Activated CD4-positive, alpha-beta T cell treated with anti-CD3 and anti-CD28 coated beads for 36 hours (primary cell): ENCODE measurements at places on chromosomes 16 and 17. TPM values are rescaled to one million over a fixed set of nuclear protein-coding genes. Genes with fewer than 3 reads are reported as not detected.
A peak's percentile ranks its signal among the peaks of the same experiment; 100 is the strongest.

DNA sequence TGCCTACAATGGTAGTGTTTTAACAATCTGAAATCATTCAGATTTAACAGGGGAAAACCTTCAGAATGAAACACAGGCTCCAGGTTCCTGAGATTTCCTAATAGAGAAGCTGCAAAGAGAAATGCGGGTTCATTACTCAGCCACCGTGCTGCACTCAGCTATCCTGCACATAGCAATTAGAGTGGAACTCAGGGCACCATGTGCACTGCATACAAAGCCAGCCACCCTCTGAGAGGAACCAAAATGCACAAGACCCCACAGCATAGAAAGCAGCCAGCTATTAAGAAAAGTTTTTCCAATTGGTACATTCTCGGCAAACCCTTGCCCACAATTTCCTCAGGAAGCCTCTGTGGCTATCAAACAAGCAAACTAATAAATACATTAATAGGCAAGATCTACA lies 37.4 kb downstream of the TOM1L2 start:
- no peak for DNase-seq

- no peak for DNase-seq
Observed at GRCh38 chr17:31274252-31274651, 22.8 kb downstream of the OMG start.

GRCh38 chr16:77951788-77952187 lies 70.6 kb upstream of the CLEC3A start:
- DNase-seq, result no peak

- peak; percentile 22 for DNase-seq
Observed at GRCh38 chr17:43125967-43126910, 1.1 kb upstream of the BRCA1 start.

- DNase-seq, result peak; percentile 95
Observed at GRCh38 chr17:67374329-67375053, 2.6 kb upstream of the PITPNC1 start.

GRCh38 chr16:9567666-9568065 lies 476.2 kb downstream of the HAPSTR1 start:
- DNase-seq, result peak; percentile 34

- DNase-seq, result no peak
Observed at GRCh38 chr17:47604598-47604927, 45.2 kb upstream of the KPNB1 start.

GRCh38 chr16:58862334-58863021 lies 128.4 kb upstream of the GOT2 start:
- no peak for DNase-seq

DNA sequence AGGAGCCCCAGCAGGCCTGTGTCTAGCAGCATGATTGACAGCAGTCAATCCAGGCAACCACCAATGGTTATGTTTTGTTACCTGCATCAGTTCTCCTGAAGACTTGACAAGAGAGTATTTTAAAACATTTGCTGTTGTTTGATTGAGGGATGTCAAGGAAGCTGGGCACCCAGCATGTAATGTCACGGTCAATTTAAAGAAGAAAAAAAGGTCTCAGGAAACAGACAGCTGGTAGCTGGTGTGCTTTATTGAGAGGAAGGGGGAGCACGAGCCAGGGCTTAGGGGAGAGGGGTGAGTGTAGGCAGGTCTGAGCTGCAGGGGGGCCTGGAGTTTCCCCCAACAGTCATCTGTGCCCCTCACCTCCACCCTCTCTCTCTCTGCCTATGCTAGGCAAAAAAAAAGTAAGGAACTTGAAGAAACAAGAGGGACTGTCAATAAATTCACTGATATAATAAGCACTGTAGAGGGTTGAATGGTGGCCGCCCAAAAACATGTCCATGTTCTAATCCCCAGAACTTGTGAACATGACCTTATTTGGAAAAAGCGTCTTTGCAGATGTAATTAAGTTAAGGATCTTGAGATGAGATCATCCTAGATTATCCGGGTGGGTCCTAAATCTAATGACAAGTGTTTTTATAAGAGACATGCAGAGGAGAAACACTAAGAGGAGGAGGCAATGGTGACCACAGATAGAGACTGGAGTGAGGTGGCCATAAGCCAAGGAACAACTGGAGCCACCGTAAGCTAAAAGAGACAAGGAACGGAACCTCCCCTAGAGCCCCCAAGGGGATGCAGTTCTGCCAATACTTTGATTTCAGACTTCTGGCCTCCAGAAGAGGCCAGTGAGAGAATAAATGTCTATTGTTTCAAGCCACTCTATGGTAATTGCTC lies 14.5 kb downstream of the TSPOAP1 start:
- no peak for DNase-seq

GRCh38 chr16:89973235-89973634 lies 24.7 kb downstream of the DEF8 start:
- no peak for DNase-seq

DNA sequence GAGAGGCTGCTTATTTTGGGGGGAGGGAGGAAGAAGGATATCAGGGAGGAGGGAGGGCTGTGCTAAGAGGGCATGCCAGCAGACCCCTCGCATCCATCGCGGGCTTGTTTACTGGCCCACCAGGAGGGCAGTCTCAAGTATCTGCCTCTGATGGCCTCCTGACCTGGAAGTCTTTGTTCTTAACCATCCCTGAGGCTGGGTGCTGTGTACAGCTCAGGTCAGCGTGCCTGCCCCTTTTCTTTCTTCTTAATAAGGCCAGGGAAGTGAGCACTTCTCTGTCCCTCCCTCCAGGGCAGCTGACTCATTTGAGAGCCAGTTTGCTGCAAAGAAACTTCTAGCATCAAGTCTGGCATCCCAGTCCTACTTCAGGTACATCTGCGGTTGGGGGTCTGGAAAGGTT lies 157.0 kb downstream of the CCDC182 start:
- no peak for DNase-seq

GRCh38 chr17:43019418-43019817 lies 2.8 kb downstream of the VAT1 start:
- DNase-seq, result no peak

DNA sequence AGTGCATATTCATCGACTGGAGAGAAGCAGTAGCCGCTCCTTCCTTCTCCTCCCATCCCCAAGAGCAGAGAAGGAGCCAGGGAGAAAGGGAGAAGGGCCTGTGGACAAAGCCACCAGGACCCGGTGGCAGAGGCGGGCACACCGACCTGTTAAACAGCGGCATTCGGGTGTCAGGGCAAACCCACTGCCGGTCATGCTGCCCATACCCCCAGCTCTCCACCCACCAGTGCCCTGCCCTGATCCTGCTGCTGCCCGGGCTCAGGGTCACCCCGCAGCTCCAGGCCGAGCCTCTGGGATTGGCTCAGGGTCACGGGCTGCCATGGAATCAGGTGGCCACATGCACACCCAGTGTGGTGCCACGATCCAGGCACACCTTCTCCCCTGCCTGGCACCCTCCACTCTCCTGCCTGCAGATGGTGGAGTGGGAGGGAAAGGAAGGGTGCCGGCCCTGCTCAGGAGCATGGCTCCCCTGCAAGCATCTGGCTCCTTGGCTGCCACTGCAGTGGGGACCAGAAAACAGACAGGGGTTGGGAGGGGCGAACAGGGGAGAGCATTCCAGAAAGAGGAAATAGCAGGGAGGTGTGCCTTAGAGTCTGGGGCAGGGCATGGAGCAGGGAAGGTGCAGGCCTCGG lies 18.3 kb upstream of the RASD1 start:
- no peak for DNase-seq

DNA sequence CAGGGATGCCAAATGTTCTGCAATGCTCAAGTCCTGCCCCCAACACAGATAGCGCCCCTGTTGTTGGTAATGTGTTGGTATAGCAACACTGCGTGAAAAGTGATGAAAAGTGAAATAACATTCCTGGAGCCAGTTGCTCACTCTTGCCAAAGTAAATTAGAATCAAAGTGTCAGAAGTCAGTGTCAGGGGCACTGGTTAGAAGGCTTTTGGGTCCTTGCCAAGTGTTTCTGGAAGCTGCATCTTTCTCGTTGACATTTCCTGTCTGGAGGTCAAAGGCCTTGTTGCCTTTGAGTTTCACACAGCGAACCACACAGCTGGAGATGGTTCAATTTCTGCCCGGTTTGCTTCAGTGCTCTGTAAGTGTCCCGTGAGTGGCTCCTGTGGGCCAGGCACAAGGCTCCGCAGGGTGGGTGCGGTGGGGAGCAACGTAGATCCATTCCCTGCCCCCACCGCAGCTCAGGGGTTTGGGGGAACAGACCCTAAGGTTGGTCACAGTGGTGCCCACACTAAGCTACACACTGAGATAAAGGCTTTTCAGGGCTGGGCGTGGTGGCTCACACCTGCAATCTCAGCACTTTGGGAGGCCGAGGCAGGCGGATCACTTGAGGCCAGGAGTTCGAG lies 3.6 kb upstream of the SLC16A5 start:
- peak; percentile 27 for DNase-seq

DNA sequence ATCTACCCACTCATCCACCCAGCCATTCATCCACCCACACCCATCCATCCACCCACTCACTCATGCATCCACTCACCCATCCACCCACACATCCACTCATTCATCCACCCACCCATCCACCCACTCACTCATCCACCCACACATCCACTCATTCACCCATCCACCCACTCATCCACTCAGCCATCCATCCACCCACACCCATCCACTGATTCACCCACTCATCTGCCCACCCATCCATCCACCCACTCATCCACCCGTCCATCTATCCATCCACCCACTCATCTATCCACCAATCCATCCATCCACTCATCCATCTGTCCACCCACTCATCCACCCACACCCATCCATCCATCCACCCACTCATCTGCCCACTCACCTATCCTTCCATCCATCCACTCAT lies 17.3 kb downstream of the NATD1 start:
- no peak for DNase-seq

Gene PMFBP1
- total RNA-seq, result 0.88 TPM

Gene CCL18
- not detected for total RNA-seq

Gene SYCE1L
- 4.3 TPM for total RNA-seq

Gene CIBAR2
- not detected for total RNA-seq

Gene GINS2
- total RNA-seq, result 86.4 TPM

Gene MT1M
- total RNA-seq, result not detected

Gene ADORA2B
- total RNA-seq, result 2.2 TPM
